Breast epithelium (tissue), 4 donors: ENCODE measurements at places on chromosomes 13 and 19. TPM values are rescaled to one million over a fixed set of nuclear protein-coding genes. Genes with fewer than 3 reads are reported as not detected.

DNA sequence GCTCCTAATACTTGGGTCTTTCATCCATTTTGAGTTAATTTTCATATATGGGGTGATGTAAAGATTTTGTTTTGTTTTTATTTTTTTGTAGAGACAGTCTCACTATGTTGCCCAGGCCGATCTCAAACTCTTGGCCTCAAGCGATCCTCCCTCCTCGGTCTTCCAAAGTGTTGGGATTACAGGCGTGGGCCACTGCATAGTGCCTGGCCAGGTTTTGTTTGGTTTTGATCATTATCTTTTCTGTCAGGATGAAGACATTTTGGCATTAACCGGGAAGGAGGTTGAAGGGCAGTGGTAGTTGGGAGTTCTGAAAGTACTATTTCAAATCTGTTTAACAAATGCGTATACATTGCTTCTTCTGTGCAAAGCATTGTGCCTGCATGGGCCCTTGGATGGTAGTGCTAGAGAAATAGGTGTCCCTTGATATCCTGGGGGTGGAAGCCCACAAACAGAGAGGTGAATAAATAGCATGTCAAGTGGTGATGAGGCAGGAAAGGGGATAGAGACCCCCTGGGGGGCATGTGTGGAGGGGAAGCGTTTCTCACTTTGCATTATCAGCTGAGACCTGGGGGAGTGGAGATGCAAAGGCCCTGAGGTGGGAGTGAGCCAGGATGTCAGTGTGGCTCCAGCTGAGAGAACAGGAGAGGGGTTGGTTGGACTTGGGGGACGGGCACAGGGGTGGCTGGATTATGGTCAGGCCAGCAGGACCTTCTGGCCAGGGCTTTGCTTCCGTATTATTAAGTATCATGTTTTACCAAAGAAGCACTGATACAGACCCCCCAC, 41.4 kb downstream of the GATAD2A start:
- no peak for DNase-seq

DNA sequence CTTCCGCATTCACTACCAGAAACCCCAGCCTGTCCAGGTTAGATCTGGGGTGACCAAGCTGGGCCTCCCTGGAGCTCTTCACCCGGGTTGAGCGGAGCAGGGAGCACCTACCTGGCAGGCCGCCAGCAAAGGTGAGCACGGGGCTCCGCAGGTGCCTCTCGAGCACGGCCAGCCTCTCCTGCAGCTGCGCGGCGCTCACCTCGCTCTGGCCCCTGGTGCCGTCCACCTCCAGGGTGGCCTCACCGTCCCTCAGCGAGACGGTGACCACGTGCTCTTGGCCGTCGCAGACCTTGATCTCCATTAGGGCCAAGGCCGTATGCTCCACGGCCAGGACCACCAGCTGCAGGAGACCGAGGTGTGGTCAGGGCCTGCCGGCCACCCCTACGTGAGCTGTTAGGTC, 42.0 kb downstream of the GAS6 start:
- no peak for DNase-seq

The ZNF546 gene
- total RNA-seq, result 8.8 TPM

DNA sequence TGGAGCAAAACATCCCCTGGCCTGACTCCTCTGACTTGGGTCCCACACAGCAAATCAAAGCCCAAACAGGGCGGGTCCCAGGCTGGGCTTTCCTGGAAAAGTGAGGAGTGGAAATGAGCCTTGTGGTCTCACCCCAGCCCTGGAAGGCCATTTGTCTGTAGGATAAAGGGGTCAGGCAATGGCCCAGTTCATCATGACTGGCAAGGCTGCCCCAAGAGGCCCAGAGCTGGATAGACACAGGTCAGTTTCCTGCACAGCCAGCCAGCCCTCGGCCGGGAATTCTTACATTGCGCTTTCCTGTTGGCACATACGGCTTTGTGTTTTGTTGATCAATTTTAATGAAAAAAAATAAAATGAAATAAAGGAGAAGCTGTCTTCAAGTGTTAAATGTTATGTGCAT, 174.3 kb downstream of the TSHZ3 start:
- DNase-seq, result no peak

DNA sequence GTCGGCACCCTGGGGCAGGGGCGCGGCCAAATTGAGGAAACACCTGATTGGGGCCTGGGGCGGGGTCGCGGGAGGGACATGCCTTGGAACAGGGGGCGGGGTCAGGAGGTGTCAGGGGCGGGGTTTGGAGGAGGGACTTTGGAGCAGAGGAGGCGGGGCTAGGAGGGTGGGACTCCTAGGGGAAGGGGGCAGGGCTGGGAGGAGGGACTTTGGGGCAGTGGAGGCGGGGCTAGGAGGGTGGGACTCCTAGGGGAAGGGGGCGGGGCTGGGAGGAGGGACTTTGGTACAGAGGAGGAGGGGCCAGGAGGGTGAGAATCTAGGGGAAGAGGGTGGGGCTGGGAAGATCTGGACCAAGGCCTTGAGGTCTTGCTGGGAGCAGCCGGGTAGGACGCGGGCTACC, 21.9 kb downstream of the GRIN2D start:
- no peak for DNase-seq

DNA sequence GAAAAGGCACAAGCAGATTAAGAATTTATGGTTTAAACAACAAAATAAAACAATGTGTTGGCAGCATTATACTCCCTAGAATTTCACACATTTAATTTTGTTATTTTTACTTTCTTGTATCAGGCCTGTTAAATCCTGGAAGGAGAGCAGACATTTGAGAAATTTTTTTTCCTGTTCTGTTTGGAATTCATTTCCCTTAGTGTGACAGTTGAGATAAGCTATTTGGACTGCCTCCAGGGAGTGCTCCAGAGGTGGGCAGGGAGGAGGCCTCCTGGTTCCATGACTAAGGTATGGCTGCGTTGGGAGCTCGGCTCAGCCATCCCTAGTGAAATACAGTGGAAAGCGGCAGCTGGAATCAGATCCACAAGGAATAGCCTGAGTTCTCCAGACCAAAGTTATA, 185.7 kb downstream of the KCNRG start:
- DNase-seq, result no peak

DNA sequence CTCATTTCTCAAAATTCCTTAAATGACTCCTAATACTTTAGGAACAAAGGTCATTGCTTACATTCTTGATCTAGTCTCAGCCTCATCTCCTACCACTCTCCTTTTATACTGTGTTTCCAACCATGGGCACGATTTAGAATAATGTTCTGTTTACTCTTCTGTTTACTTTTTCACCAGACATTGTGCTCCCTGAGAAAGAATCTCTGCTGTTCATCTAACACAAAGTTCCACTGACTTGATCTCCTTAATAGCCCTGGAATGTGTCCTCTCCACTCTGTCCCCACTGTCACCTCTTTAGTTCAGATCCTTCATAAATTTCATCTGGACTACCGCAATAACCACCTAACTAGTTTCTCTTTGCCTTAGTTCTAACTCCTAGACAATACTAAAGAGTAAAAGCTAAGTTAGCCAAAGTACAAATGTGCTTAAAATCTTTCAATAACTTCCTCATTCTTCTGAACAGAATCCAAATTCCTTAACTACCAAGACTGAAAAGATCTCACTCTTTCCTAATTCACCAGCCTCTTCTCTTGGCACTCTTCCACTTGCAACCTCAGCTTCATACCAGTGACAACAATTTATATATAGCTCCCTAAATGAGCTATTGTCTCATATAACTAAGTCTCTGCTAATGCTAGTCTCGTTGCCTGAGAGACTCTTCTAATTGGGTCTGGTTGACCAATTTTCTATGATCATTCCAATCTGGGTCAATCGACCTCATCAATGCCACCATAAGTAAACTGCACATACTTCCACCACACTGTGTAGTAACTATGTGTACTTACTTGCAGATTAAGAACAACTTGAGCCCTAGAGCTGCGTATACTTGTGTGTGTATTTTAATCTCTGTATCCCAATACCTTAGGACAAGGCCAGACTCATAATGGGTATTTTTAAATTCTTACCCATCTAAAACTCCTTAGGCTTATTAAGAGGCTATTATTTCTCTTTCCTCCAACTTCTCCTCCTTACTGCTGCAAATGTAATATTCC, 179.9 kb downstream of the VWA8 start:
- peak; percentile 37 for DNase-seq

The CGB7 gene
- total RNA-seq, result 0.15 TPM

GRCh38 chr13:75656425-75656989, 20.4 kb downstream of the LMO7 start:
- DNase-seq, result no peak

DNA sequence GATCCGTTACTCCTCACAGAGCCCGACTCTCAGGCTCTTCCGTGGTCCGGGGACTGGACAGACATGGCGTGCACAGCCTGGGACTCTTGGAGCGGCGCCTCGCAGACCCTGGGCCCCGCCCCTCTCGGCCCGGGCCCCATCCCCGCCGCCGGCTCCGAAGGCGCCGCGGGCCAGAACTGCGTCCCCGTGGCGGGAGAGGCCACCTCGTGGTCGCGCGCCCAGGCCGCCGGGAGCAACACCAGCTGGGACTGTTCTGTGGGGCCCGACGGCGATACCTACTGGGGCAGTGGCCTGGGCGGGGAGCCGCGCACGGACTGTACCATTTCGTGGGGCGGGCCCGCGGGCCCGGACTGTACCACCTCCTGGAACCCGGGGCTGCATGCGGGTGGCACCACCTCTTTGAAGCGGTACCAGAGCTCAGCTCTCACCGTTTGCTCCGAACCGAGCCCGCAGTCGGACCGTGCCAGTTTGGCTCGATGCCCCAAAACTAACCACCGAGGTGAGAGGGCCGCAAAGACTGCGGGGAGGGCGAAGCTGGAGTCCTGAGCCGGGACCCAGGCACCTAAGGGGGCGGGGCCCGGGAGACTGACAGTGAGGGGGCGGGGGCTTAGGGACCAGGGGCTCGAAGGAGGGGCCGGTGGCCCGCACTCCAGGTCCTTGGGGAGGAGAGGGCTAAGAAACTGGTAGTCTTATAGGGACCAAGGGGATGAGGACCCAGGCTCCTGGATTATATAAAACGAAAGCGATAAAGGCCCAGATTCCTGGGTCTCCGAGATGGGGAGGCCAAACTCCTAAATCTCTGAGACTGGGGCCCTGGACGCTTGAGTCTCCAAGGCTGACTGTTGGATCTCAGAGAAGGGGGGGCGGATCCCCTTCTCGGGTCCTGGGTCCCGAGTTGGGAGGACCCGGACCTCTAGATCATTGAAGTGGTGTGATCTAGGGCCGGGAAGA, 2.0 kb downstream of the ETV2 start:
- DNase-seq, result peak; percentile 73

- DNase-seq, result no peak
These were observed 63.5 kb upstream of the SERP2 start for GRCh38 chr13:44309794-44310757.

The SOX1 gene
- not detected for total RNA-seq
